ENCODE measurements at places on chromosomes 1 and 21. TPM values are rescaled to one million over a fixed set of nuclear protein-coding genes. Genes with fewer than 3 reads are reported as not detected.
A peak's percentile ranks its signal among the peaks of the same experiment; 100 is the strongest.

The ABCA4 gene
- total RNA-seq, result 0.15 TPM

The ADGRL4 gene
- not detected for total RNA-seq

The PODN gene
- not detected for total RNA-seq

The RGS18 gene
- not detected for total RNA-seq

The GJA5 gene
- 2.6 TPM for total RNA-seq

The SLC45A1 gene
- total RNA-seq, result not detected

The CELA3B gene
- total RNA-seq, result not detected

The TRIM33 gene
- 20.6 TPM for total RNA-seq

The GALE gene
- total RNA-seq, result 80.7 TPM

The IVL gene
- total RNA-seq, result not detected

The LCE1A gene
- total RNA-seq, result not detected

The OR14C36 gene
- total RNA-seq, result not detected

The AMY2A gene
- total RNA-seq, result not detected

The NCF2 gene
- 17.1 TPM for total RNA-seq

- DNase-seq, result peak; percentile 70
Measured at GRCh38 chr1:153963850-153964331, 554 bp upstream of the SLC39A1 start.

- no peak for DNase-seq
Measured at GRCh38 chr21:45993210-45994085, 11.9 kb downstream of the COL6A1 start.

- DNase-seq, result peak; percentile 69
Measured at GRCh38 chr1:180533266-180533987, 25.3 kb upstream of the OVAAL start.

DNA sequence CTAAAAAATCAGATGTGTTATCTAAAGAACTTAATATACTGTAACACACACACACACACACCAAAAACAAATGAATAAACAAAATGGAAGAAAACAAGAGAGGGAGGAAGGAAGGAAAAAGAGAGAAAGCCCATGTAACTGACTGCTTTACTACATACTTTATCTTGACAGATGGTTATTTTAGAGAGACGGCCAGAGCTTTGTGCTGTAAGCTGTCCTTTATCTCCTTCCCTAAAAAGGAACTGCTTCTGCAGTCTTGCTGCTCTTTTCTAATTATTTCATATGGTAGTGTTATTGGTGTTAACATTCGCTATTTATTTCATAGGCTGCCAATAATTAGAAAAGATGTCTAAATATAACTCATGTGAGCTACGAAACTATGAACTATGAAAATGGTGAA lies 1384.6 kb downstream of the MRPL39 start:
- no peak for DNase-seq

DNA sequence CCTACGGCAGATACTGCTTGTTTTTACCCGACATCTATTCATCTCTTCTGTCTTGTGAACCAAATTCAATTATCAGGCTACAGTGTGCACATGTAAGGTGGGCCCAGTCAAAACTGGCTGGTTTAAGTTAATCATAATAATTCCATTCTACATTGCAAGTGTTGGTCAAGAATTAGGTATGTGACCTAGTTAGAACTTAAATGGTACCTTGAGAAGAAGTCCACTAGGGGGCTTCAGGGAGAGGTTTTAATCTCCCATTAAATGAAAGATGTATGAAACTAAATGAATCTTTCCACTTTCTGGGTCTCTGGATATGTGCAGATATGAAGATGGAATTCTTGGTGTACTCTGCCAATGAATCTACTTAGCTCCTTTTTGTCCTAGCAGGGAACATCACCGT lies 187.1 kb downstream of the CDC42BPA start:
- DNase-seq, result peak; percentile 45

- no peak for DNase-seq
Measured at GRCh38 chr1:165426745-165427144, 18.2 kb downstream of the RXRG start.

GRCh38 chr1:217875229-217875628 lies 244.1 kb downstream of the SPATA17 start:
- no peak for DNase-seq

GRCh38 chr1:167563579-167564246 lies 10.2 kb upstream of the CREG1 start:
- peak; percentile 56 for DNase-seq

DNA sequence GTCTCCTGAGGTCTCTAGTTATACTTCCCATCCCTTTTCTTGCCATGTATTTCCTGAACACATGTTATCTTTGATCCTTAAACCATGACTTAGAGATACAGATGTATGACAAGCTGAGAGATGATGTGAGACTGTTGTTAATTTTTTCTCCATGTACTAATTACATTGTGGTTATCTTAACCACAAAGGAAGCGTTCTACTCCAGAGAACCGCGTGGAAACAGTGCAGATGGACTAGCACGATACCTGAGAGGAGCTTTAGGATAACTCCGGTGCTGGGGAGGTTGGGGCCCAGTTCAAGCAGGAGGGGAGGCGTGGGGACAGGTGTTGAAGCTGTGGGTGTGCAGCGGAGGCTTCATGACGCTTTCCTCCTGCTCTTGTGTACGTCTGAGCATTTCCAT lies 17.5 kb downstream of the PDE9A start:
- no peak for DNase-seq

GRCh38 chr1:215143497-215143896 lies 61.0 kb downstream of the KCNK2 start:
- DNase-seq, result no peak

DNA sequence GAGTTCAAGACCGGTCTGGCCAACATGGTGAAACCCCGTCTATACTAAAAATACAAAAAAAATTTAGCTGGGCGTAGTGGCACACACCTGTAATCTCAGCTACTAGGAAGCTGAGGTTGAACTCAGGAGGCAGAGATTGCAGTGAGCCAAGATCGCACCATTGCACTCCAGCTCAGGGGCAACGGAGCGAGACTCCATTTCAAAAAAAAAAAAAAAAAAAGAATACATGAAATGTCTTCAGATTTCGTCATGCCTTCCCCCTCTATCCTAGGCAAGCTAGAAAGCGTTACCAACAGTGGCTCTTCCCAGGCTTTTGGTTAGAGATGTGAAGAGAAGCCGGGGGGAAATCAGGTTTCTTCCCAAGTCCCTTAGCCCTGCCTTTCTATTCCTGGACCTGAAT lies 3.6 kb downstream of the TFF1 start:
- no peak for DNase-seq

GRCh38 chr1:151199873-151200581 lies 1.7 kb downstream of the PIP5K1A start:
- peak; percentile 86 for DNase-seq

- peak; percentile 96 for DNase-seq
Measured at GRCh38 chr1:93680420-93681100, 1.1 kb downstream of the BCAR3 start.

DNA sequence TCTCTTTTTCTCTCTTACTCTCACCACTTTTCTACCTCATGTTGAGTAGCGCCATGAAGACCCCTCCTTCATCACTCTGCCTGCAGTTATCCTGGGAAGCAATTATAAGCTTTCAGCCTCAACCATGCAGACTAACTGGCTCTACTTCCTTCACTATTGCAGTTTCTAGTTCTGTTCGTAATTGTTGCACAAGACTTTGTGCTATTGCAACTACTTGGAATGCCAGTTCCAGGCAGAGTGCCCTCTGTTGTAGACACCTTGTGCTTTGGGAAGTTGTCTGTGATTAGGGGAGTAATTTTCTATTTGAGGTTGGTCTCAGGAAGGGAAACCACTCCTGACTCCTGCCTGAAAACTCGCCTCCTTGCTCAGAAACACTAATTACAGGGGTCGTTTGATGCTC lies 19.4 kb downstream of the PGM1 start:
- no peak for DNase-seq

DNA sequence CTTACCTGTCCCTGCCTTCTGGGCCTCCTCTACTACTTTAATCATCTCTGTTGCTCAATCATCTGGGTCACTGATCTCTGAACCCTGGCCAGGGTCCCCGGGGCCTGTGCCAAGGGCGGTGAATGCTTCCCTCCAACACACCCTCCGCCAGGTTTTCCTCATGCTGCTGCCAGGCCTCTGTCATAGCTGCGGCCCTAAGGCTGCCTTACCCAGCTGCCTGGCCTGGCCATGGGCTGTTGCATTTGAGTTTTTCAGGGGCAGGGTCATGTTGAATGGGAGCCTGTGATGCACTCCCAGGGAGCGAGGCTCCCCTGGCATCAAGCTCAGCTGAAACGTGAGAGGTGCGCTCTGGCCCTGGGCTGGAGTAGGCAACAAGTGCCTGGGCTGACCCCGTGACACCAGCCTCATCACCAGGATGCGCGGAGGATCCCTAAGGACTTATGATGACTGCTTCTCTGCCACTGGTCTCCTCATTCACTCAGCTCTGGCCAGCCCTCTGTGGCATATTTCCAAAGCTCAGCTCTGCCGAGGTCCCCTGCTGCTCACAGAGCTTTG lies 7.6 kb downstream of the EDN2 start:
- DNase-seq, result peak; percentile 37

- no peak for DNase-seq
Measured at GRCh38 chr21:15401331-15401730, 328.5 kb upstream of the USP25 start.

DNA sequence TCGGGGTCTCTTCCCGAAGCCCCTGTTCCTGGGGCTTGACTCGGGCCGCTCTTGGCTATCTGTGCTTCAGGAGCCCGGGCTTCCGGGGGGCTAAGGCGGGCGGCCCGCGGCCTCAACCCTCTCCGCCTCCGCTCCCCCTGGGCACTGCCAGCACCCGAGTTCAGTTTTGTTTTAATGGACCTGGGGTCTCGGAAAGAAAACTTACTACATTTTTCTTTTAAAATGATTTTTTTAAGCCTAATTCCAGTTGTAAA lies 158.7 kb downstream of the RUNX1 start:
- DNase-seq, result no peak

GRCh38 chr1:109509176-109510134 lies at the start of gene AMIGO1:
AMIGO1 (minus strand) TSS chr1:109509727; CDS start chr1:109508912, 815 bp downstream.
- DNase-seq, result peak; percentile 40

- no peak for DNase-seq
Measured at GRCh38 chr1:89566761-89567174, 42.1 kb downstream of the LRRC8B start.

- no peak for DNase-seq
Measured at GRCh38 chr1:6299557-6300165, 38.8 kb upstream of the GPR153 start.

- peak; percentile 37 for DNase-seq
Measured at GRCh38 chr1:204376919-204377799, 17.4 kb upstream of the PLEKHA6 start.

Data from M059J (cell line).